ENCODE measurements at places on chromosomes 1 and 21.

DNA sequence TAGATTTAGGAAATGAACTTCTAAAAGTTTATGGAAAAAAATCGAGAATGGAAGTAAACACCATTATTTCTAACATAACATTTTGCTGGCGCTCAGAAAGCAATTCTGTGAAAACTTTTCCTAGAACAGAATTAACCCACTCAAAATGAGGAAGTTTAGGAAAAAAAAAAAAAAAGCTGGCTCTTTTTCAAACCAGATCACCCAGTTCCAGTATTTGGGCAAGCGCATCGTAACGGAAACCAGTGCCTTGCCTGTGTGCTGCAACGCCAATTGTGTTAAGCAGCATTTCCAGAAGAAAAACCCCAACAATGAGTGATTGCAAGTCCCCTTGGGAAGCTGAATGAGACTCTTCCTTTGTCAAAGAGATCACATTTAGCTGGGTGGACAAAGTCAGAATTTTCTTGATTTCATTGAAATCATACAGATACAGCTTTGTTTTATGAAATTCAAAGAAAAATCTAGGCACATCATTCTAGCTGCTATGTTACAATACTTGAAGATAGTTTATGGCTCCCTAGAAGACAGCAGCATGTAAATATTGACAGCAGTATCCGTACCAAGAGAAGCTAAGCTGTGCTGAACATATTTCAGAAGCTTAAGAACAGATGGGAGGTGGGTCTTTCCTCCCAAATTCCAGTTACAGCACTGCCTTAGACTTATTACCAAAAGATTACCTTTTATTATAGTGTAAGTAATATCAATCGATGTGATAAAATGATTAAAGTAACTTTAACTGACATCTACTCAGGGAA is 113.4 kb downstream of the ERG start:
- DNase-seq, result no peak

- no peak for DNase-seq
Observed at GRCh38 chr1:184350573-184350972, 36.3 kb upstream of the C1orf21 start.

- no peak for DNase-seq
Observed at GRCh38 chr1:247435030-247435758, 19.2 kb downstream of the NLRP3 start.

DNA sequence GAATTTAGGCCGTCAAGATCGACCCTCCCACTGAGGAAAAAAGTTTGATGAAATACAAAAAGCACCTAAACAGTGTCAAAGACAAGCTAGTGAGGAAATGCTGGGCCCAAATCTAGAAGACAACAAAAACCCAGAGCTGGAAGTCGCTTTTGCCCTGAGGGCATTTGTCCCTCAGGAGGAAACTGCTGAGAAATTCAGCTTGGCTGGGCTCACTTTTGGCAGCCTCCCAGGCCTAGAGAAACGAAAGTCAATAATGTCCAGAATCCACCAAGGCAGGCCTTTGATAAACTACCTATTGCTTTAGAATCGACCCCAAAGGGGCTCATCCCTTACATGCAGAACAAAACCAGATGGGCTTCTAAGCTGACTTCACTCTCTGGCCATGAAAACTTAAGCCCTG is 38.9 kb downstream of the SYT2 start:
- DNase-seq, result no peak

DNA sequence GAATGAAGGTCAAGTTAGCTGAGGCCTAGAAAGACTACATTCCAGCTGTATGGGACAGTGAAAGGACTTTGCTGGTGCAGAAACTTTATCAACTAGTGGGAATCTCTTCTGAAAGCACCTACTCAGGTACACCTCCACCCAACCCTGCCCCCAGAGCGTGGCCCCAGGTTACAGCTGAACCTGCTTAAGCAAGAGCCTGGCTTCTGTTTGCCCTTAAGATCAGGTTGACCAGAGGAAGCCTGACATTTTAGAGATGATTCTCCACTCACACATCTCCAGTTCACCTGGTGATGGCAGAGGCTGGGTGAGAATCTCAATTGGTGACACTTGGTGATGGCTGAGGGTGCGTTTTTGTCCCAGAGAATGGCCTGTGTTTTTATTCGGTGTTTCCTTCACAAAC is 24.0 kb downstream of the ELAPOR1 start:
- no peak for DNase-seq

- DNase-seq, result no peak
Observed at GRCh38 chr1:200442023-200442422, 32.2 kb upstream of the ZNF281 start.

DNA sequence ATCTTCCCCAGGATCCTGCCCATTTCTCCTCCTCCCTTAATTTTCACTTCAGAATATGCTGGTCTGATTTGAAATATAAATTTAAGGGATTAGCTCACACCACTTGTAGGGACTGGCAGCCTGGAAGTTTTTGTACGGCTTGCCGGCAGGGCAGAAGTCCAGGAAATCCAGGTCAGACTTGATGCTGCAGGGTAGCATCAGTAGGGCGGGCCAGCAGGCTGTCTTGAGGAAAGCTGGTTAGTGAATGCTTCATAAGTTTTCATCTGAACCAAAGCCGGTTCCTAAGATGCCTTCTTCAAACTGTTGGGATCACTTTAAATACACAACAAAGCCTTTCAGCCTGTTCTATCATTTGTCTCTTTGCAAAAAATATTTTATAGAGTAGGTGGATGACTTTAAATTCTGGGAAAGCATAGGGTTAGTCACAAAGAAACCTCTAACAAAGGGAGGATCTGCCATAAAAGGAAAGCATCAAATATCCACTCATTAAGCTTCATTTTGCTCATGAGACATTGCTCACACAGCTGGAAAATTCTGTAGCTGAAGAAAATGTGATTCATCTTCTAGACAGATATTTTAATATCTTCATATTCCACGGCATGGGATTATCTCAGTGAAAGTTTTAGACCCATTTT is 90.7 kb upstream of the GFI1 start:
- peak; percentile 39 for DNase-seq

DNA sequence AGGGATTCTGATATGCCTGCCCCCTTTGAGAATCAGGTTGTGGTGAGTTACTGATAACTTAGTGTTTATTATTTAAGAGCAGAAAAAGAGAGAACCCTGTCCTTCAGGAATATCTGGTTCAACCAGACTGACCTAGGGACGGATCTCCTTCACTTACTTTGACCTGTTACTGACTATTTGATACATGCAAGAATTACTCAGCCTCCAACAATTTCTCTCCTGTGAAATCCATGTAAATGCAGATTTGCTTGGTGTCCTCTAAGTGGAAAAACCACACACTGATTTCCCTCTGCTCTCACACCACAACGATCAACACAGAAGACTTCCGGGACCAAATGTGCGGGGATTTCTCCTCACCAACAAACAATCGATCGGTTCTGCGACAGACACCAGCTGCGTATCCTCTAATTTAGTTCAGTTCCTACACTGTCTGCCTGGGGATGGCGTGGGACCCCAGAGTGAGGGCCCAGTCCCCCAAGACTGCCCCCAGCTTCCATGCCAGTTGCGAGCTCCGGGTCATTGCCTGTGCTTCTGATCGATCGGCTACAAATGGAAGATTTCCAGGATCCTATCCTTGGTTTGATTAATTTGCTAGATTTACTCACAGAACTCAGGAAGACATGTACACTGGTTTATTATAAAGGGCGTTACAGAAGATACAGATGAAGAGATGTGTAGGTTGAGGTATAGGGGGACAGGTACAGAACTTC is 51.7 kb downstream of the BACE2 start:
- no peak for DNase-seq

DNA sequence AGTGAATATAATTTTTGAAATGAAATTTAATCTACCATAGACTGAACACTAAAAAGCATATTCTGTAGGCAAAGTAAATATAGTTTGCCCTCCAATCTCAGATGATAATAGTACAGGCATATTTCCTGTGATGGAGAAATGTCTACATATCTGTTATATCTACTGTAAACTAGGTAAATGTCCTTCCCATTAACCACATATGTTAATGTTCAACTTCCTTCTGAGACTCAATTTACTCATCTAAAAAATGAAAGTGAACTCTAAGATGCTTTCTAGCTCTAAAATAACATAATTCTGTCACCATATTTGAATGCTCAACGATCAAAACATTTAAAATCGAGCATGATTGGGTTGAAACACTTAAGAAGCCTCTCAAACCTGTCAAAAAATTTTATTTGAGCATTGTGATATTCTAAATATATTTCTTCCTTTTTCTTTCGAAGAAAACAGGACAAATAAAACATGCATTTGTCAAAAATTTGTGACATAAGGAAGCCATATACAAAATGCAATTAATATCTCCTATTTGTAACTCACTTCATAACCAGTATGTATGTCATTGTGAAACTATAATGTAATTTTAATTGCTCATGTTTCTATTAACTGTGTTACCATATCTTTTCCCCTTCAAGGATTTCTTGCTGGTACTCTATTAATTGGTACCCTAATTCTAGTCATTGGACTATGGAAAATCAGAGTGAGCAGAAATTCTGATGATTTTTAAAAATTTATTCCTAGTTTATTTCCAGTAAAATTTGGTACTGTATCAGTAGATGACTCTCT is 34.2 kb downstream of the CD55 start:
- DNase-seq, result no peak

DNA sequence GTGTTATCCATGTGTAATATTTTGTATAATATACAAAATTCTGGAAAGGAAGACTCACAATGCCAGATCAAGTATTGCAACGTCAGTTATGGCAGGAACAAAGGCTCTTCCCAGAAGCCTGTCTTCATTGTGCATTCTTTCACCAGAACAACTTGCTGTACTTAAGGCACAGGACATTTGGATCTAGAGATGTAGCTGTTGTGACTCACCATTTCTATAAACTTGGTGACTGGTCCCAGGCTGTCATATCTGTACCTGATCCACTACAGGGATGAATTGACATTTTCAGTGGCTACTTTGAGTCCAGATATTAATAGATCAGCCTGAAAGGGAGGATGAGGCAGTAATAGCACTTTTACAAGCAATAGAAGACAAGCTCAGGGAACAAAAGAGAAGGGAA is 299.8 kb downstream of the DISC1 start:
- DNase-seq, result no peak

GRCh38 chr1:234608025-234608910 is 1.7 kb downstream of the IRF2BP2 start:
- DNase-seq, result peak; percentile 89

DNA sequence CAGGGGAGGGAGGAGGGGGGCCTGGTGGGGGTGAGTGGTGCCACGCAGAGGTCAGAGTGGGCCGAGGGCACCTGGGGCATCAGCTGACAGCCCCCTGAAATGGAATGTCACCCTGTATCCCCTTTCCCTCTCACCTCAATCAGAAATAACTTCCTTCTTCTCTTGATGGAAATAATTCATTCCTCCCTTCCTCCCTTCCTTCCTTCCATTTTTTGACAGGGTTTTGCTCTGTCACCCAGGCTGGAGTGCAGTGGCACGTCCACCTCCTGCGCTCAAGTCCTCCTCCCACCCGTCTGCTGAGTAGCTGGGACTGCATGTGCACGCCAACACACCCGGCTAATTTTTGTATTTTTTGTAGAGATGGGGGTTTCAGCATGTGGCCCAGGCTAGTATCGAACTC is 48.4 kb upstream of the LRRC3 start:
- no peak for DNase-seq

GRCh38 chr1:175217721-175218531 is 25.4 kb upstream of the KIAA0040 start:
- DNase-seq, result no peak

DNA sequence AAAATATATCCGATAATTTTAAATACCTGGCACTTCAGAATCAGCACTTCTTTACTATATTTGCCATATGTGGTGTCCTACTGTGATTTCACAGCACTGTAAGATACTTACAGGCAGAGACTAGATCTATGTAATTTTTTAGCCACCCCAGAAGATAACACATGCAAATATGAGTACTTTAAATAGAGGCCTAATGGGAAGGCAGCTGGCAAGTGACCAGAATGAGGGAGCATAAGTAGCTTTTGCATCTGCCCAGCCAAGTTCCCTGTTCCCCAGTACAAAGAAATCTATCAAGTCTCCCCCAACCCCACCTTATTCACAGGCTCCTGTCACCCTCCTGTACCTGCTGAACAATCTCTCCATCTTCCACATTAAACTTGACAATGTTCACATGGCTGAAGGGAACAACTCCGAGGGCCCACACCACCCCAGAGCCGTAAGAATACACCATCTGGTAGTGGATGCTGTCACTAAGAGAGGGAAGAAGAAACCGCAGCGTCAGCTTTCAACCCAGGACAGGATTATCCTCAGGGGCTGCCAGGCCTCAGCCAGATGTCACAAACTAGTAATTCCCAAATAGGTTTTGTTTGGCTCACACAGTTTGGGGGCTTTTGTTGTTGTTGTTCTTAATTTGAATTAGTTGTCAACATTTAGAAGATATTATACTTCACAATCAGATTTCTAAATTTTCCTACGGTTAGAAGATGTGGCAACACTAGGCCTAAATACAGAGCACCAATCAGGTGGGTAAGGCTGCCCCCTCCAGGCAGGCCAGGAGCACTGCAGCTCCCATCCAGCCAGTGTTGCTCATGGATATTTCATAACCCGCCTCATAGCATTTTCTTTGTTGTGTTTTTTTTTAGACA is 10.4 kb downstream of the EMC1 start:
- DNase-seq, result peak; percentile 47

- no peak for DNase-seq
Observed at GRCh38 chr21:31470896-31471694, 127.0 kb upstream of the TIAM1 start.

DNA sequence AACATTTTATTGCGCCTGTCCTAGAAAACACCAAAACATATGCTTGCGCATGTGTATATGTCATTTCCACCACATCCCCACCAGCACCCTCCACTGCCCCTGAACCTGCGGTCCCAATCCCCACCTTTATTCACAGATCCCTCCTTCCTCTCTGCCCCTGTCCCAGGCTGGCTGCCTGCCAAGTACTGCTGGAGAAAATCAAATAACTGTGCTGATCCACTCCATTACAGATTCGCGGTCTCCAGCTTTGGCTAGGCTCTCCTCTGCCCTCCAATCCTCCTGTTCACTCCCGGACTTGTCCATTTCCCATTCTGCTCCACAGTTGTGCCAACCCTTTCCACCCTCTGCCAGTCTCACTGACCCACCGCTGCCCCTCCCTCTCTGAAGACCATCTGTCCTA is 59.3 kb upstream of the GJB5 start:
- no peak for DNase-seq

DNA sequence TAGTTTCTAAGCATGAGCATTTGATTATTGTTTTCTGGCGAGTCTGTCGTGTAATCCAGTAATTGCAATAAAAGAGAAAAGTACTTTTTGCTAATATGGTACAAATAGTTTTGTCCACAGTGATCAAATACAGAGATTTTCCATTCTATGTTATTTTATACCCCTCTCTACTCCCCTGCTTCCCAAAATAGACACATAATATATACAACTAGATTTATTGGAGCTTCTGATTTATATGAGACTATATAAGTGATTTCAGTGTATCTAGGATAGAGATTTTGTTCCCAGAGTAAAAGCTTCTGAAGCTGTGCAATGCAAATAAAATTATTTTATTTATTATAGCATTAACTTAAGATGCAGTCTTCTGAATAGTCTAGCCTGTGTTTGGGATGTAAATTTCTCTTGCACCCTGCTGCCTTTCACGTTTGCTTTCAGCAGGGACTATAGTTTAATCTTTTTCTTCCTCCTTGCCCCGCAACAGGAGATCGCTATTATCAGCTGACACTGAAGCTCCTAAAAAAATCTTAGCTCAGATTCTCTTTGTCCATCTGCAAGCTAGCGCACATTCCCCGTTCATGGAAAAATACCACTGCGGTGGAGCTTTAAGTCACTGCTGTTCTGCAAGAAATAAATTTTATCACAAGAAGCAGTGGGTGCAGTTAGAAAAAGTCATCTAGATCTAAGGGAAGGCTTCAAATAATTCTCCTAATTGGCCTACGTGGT is 273.3 kb downstream of the DISC1 start:
- DNase-seq, result no peak

All from fibroblast of skin of abdomen (primary cell).